ENCODE measurements at places on chromosomes 1 and 21.
A peak's percentile ranks its signal among the peaks of the same experiment; 100 is the strongest.

- no peak for DNase-seq
Observed at GRCh38 chr1:184253921-184254320, 132.9 kb upstream of the C1orf21 start.

DNA sequence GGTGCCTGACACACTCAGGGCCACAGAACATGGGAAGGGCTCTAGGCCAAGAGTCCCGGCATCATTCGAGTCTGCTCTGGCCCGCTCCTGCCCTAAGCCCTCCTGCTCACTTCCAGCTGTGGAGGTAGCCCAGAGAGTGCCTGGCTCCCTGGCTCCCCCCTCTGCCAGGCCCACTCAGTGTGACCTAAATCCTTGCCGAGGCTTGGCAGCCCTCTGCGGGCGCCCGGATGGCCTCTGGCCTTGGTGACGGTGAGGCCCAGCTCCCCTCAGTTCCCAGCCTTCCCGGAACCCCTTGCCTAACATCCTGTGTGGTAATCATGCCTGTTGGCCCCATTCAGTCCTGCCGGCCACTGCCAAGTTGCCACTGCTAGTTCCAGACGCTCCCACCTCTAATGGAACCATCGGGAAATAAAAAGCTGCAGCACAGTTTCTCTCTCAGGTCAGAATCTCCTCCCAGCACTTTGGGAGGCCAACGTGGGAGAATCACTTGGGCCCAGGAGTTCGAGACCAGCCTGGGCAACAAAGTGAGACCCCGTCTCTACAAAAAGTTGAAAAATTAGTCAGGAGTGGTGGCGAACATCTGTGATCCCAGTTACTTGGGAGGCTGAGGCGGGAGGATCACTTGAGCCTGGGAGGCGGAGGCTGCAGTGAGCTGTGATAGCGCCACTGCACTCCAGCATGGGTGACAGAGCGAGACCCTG is 1.2 kb upstream of the H6PD start:
- no peak for DNase-seq

DNA sequence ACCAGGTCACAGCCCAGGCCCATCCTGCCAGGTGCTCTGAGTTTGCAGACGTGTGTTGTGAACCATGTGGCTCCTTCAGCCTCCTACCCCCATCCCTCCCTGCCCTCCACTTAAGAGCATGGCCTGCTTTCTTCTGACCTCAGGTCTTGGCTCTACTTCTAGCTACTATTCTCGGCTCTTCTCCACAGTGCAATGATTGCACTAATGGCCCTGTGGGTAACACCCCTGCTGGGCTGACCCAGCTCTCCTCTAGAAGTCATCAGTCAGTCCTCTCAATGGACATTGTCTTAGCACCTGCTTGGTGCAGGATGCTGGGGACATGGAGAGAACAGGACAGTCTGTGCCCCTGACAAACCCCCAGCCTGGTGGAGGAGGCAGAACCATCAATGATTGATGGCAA is 22.2 kb upstream of the IFFO2 start:
- DNase-seq: no peak

- DNase-seq: no peak
Observed at GRCh38 chr1:184892116-184892515, 82.2 kb downstream of the NIBAN1 start.

- no peak for DNase-seq
Observed at GRCh38 chr1:180157576-180158057, 2.9 kb downstream of the QSOX1 start.

DNA sequence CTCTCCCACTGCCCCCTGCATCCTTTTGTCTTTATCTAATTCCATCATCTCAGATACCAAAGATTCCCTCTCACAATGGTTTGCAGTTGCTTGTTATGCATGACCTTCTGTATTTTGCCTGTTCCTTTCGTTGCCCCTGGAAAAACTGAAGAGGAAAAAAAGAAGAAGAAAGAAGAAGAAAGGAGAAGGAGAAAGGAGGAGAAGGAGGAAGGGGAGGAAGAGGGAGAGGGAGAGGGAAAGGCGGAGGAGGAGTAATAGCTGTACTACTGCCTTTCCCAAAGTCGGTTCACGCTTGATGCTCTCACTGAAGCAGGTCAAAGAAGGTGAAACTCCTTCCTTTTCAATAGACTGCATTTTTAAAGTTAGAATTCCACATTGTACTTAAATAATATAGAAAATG is 513.8 kb downstream of the PTPRC start:
- no peak for DNase-seq

DNA sequence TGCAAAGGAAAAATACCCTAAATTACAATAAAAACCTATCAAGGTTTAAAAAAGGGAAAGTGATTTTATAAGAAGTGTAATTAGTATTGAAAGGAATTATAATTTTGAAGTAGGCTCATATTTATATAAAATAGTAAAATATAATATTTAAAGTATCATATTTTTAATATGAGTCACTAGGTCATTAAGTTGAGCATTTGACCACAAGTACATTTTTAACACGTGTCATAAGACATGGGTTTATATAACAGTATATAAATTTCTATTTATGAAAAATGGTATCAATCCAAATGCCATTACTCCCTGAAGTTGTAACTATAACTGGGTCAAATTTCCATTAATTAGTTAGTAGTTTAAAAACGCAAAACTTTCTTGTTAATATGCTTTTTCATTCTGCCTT is 365.9 kb downstream of the COL11A1 start:
- DNase-seq: no peak

GRCh38 chr1:164578479-164579200 is 19.7 kb downstream of the PBX1 start:
- DNase-seq: no peak

DNA sequence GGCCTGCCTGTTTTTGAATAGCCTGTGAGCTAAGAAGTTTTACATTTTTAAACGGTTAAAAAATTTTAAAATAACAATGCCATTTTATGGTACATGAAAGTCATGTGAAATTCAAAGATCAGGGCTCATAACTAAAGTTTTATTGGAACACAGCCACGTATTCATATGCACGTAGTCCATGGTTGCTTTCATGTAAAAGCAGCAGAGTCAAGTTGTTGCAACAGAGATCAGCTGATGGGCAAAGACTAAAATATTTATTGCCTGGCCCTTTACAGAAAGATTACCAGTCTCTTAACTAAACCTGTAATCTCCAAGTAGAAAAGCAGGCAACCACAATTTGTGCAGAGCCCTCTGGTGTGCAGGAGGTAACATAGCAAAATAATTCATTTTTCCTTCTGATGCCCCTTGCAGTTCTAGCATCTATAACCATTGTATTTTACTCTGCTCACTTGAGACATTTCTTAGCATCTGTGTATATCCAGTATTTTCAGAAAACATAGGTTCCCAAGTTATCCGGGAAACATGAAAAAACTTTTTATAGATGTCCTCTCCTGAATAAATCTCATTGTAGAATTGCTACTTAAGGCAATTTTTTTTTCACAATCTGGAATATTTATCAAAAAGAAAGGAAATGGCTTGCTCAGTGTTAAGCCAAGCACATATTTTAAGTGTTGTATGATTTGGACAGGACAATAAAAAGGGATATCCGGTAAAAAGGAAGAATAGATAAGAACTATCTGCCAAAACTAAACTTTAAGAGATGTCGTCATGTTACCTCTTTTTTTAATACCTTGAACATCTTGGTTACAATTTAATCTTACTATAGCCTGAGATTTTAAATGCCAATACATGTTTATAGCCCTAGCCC is 430.8 kb downstream of the PLPP3 start:
- DNase-seq: no peak

DNA sequence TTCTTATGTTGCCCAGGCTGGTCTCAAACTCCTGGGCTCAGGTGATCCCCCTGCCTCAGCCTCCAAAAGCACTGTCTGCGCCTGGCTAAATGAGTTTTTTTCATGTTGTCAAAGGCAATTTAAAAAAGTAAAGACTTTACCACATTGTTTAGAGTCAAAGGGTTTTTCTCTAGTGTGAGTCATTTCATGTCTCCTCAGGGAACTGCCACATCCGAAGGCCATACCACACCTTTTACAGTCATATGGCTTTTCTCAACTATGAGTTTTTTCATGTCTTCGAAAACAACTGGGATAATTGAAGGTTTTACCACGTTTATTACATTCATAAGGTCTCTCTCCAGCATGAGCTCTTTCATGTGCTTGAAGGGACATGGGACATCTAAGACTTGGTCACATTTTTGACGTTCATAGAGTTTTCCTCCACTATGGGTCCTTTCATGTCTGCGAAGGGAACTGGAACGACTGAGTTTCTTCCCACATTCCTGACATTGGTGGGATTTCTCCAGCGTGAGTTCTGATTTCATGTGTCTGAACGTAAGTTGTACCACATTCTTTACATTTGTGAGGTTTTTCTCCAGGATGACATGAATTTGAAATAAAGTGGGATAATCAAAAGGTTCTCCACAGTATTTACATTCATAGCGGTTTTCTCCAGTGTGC is 65.6 kb downstream of the UCHL5 start:
- DNase-seq: peak; percentile 22

DNA sequence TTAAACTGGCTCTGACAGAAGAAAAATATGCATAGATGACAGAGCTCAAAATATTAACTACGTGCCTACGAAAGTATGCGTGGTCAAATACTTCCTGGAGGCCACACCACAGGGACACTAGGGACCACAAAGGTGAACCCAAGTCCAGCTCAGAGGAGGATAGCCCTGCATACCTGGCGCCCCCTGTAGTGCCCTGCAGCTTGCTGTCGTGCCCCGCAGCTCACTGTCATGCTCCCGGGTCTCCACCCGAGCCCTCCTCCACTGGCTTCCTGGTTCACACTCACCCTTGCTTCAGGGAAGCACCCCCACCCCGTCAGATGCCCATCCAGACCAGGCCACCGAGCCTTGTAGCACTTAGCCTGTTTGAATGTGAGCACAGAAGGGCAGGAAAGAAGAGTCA is 16.7 kb upstream of the NADK start:
- no peak for DNase-seq

GRCh38 chr1:94863297-94863911 is 43.2 kb downstream of the SLC44A3 start:
- DNase-seq: peak; percentile 80

DNA sequence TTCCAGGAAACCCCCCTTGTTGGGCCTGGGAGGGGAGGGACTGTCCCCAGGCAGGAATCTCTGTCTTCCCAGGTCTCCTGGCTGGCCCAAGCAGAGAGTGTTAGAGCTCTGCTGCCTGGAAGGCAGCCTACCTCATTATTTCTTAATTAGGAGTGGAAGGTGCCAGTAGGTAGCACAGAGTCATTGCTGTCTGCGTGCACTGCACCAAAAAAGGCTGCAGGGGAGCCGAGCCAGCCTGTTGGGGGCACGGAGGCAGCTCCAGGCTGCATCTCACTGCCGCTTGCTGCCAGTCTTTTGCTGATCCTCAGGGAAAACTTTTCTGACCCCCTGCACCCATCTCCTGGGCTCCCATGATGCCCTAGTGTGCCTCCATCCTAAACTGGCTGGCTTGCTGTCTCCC is 58.1 kb downstream of the LRRN2 start:
- DNase-seq: no peak

- DNase-seq: peak; percentile 5
Observed at GRCh38 chr1:183417772-183418491, at the start of gene NMNAT2. NMNAT2 (minus strand) TSS chr1:183418380; CDS start chr1:183418267, 113 bp downstream.

DNA sequence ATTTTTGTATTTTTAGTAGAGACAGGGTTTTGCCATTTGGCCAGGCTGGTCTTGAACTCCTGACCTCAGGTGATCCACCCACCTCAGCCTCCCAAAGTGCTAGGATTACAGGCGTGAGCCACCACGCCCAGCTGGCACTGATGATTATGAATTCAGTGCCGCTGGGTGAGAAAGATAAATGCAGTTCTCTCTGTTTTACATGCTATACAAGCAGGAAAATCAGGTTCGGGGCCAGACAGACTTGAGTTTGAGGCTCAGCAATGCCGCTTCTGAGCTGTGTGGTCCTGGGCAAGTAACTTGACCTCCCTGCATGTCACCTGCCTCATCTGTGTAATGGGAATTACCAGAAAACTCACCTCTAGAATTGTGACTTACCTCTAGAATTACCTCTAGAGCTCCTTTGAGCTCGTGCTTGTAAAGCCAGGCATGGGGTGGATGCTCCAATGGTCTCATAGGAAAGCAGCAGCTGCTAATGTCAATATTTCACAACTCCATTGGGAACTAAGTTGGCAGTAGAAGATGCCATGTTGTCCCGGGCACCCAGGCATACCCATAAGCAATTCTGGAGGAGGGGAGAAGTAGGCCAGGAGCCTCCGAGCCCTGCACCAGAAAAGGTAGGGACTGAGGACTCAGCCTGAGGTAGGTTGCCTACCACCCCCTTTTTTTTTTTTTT is 119.8 kb upstream of the SLC25A33 start:
- DNase-seq: no peak

DNA sequence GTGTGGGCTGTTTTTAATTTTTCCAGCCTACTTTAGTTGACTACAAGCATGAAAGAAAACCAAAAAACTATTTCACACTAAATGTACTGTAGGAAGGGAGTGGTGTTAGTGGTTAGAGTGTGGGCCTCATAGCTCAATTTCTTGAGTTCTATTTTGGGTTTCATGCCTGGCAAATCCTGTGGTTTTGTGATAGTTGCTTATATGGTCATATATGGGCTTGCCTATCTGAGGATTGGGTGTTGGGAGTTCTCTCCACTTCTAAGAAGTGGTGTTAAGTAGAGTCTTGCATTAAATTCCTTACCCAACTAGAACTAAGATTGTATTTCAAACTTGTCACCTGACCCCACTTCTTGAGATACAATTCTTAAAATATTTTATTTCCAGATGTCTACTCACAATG is 37.8 kb upstream of the COL11A1 start:
- peak; percentile 67 for DNase-seq

- DNase-seq: no peak
Observed at GRCh38 chr1:3531928-3532327, 77.5 kb downstream of the ARHGEF16 start.

DNA sequence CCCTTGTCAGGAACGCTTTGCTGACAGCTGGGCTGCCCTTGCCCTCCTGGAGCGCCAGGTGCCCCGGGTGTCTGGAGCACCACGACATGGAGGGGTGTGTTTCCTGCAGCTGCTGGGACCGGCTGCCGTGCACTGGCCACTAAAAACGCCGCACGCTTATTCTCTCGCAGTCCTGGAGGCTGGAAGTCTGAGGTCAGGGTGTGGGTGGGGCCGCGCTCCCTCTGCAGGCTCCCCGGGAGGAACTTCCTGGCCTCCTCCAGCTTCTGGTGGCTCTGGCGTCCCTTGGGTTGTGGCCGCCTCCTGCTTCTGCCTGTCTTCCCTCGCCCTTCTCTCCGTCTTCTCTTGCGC is 28.0 kb upstream of the PLCH2 start:
- DNase-seq: no peak

DNA sequence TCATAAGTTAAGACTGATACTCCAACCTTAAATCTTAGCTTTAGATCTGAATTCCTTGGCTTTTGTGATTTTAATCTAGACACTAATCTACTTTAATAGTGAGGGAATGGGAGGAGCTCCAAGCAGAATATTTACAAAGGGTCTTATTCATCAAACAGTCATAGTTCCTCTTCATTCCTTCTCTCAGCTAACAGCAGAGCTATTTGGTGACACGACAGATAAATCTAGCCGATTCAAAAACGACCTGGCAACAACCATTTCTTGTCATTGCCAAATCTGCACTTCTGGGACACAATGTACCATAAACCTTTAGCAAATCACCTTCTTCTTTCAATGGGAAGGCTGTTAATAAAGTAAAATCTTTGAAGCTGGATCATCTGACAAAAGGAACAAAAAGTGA is 52.8 kb upstream of the FOXD3 start:
- DNase-seq: no peak

- peak; percentile 91 for DNase-seq
Observed at GRCh38 chr21:35658242-35658641, 402.1 kb downstream of the SETD4 start.

- DNase-seq: peak; percentile 94
Observed at GRCh38 chr21:17848228-17848627, 29.1 kb upstream of the C21orf91 start.

All from fibroblast of skin of abdomen (primary cell).